ENCODE measurements at places on chromosomes 3 and 15.

- no peak for DNase-seq
Observed at GRCh38 chr3:148070041-148070440, 627.7 kb upstream of the AGTR1 start.

DNA sequence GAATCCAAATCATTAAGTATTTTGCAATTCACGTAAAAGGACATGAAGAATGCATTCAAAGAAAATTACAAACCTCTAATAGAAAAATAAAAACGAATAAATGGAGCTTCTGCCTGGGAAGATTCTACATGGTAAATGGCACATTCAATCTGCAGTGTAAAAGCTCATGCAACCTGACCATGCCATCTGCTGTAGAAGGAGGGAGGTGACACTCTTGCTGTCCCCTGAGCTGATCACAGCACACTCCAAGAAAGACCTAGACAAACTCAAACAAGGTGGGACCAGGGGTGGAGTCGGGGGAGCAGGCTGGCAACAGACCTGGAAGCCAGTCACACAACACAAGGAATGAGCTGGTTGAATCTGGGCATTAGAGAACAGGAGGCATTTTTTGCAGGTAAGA is 101.8 kb downstream of the BDH1 start:
- no peak for DNase-seq

DNA sequence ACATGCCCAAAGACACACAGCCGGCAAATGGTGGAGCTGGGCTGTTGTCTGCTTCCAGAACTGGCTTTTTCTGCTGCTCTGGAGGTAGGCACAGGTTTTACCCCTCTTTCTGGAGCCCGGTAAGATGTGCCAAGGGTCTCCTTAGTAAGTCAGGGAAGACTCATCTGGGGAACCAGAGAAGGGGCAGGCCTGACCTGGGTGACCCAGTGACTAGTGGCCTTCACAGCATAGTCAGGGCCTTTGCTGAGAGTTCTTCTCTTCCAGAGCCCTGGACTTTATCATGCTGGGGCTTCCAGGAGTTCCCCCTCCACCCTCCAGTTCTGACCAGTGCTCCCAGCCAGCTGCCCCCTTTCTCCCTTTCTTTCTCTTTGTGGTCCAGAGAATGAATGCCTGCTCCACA is 3.2 kb downstream of the CD276 start:
- DNase-seq: no peak

DNA sequence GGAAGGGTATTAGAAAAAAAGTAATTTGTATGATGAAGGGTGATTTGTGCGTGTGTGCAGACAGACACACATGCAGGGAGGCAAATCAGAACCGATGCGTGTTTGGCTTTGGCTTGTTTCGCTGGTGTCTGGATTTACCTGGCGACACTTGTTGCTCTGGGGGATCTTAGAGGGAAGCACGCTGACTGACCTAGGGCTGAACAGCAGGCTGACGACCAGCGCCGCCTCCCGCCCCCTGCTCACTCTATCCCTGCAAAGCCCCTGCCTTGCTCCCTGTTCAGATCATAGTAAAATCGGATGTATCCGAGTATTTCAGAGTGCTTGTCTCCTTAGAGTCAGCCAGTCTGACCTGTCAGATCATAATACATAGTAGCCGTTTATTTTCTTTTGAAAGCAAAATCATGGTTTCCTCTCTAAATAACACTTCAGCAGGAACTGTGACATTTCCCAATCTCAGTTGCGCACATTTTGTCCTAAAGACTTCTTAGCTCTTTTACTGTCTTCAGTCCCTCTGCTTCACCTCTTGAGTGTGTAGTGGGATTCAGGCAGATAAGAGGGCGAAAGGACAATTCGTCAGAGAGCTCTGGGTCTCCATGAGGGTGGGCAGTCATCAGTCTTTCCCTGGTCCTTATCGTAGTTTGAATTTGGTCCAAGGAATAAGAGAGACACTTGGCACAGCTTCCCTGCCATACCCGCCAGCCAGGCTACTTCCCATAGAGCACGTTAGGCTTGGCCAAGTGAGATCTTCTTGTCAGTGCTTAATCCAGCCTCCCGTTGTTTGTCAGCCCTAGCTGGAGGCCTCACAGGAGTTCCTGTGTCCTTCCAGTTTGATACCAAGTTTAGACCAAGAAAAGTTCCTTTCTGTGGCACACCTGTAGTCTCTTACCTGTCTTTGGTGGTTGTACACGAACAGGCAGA is 97.4 kb downstream of the PGPEP1L start:
- no peak for DNase-seq

DNA sequence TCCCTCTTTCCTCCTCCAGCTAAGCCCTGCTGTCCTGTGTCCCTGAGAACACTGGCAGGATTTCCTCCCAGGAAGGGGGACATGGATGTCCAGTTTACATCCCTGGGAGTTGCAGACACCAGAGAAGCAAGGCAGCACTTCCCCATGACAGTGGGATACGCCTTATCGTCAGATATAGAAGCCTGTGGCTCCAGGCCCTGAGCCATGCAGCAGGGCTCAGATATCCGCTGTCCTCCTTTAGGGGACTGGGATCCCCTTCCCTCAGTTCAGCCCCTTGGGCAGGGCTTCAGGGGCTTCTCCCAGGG is 16.4 kb downstream of the CORO2B start:
- no peak for DNase-seq

DNA sequence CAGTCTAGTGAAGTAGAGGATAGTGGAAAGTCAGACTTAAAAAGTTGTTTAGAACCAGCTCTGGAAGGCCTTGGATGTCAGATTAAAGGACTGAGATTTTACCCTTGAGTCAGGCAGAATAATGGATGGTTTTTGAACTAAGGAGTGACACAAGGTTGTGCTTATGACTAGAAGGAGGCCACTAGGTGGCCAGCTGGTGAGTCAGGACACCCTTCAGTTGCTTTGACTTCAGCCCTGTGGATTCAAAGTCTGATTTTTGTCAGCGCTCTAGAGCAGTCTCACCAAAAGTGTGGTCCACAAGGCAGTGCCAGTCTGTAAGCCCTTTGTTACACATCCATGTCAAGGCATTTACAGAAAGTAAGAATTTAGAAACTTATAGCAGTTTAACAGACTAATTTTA is 3.8 kb upstream of the GABPB1 start:
- DNase-seq: no peak

DNA sequence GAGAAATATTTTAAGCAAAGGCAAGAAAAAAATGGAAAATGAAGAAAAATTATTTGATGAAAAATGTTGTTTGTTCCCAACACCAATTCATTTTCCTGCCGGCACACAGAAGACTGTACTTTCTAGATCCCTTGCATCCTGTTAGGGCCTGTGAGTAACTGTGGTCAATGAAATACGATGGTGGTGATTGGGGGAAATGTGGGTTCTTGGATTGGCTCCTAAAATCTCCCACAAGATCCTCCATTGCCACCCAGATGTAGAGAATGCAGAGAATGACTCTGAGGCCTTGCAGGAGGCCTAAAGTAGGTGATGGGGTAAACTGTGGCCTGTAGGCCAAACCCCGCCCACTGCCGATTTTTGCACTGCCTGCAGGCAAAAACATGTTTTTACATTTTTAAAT is 46.3 kb upstream of the C3orf70 start:
- no peak for DNase-seq

DNA sequence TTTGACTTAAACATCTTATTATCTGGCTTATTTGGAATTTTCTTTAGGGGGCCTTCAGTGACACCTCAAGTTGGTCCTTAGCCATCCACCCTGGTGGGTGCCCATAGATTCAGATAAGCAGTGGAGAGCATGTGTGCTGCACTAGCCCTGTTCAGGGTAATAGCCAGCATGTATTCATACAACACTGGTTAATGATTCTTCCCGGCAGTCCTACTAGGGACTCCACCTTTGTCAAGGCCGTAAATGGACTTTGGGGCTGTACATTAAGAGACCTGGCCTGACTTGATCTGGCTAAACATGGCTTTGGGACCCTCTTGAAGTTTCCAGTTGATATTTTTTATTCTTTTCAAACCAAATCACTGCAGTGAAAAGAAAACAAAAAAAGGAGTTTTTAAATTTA is 125.8 kb downstream of the PTPRG start:
- no peak for DNase-seq

DNA sequence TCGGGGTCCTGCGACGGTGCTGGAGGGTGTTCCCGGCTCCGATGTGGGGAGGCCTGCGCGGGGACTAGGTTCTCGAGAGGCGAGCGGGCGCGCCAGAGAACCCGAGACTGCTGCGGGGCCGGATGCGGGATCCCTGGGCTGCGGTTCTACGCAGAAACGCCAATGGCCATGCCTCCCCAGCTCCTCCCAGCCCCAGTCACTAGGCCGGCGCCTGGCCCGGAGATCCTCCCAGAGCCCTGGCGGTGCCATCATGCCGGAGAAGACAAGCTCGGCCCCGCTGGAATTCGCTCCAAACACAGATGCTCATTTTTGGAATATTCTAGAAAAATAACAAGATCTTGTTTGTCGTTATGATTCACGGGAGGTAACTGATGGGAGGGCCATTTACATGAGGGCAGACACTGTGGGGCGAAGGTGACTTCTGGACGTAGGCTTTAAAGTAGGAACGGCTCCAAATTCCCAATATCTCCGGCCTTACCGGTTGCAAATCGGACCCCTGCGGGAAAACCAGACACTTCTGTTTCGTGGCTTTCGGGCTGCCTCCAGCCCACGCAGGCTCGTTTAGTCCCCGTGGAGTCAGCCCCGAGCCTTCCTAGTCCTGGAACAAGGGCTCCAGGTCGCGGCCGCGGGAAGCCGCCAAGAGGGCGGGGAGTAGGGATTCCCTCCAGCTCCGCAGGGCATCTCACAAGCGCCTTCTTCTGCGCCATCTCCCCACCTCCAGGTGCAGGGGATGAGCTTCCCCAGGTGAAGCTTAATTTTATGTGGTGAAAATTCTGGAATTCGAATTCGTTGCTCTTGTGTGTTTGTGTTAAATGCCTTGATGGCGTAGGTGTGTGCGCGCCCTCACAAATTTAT is 74.8 kb upstream of the POLG start:
- DNase-seq: no peak

All from NCI-H1092 treated with DMSO at 0.1 percent for 48 hours (cell line).